ENCODE measurements at places on chromosomes 6 and 20.

- no peak for DNase-seq
Observed at GRCh38 chr6:36698196-36698595, 570 bp downstream of the RAB44 start.

- no peak for DNase-seq
Observed at GRCh38 chr6:15874821-15875220, 212.0 kb upstream of the DTNBP1 start.

DNA sequence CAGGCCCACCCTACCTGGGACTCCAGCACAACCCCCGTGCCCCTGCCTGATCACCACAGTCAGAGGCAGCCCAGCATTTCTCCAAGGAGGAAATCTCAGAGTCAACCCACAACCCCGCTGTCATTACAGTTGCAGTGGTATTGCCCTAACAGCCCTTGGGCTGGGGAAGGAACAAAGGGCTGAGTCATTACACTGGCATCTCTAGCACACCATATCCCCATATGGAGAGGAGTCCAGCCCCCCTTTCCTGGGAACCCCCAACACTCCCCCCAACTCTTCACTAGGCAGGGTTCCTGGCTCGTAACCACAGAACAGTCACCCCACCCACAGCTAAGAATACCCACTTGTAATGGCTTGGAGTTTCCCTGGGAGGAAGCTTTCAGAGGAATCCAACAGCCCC is 149.4 kb upstream of the OGFRL1 start:
- DNase-seq = no peak

- DNase-seq = no peak
Observed at GRCh38 chr20:61535091-61535490, 283.0 kb downstream of the CDH4 start.

- DNase-seq = no peak
Observed at GRCh38 chr6:88910922-88911778, 52.3 kb downstream of the RNGTT start.

GRCh38 chr6:39095578-39095977 is 19.4 kb downstream of the SAYSD1 start:
- no peak for DNase-seq

DNA sequence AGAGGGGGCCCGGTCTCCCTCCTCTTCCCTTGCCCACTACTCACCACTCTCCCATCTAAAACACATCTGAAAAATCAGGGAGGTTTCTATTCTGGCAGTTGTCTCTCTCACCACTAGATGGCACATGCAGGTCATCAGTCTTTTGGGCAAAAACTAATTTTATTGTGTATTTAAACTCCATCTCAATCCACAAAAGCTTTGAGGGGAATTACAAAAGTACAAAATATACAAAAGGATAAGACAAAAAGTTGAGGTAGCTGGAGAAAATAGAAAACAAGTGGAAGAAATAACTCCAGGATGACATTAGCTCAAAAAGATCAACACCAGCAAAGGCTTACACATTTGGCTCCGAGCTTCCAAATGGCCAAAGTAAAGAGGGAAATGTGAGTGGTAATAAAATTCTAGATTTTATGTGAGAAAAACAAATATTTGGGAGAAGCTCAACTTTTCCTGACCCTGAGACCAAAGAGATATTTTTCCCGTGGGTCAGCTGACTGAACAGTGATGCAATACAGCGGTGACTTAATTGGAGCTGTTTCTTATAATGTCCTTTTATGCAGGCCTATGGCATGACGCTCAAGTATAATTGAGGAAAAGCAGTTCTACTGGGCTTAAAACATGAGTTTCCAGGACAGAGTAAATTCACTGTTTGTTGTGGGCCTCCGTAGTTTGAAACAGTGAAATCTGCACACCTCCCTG is 79.8 kb upstream of the CHD6 start:
- no peak for DNase-seq

GRCh38 chr20:60695226-60696000 is 556.6 kb upstream of the CDH4 start:
- DNase-seq = no peak

- DNase-seq = no peak
Observed at GRCh38 chr20:51237278-51237677, 214.4 kb upstream of the KCNG1 start.

- no peak for DNase-seq
Observed at GRCh38 chr6:46556053-46556452, 64.8 kb upstream of the RCAN2 start.

DNA sequence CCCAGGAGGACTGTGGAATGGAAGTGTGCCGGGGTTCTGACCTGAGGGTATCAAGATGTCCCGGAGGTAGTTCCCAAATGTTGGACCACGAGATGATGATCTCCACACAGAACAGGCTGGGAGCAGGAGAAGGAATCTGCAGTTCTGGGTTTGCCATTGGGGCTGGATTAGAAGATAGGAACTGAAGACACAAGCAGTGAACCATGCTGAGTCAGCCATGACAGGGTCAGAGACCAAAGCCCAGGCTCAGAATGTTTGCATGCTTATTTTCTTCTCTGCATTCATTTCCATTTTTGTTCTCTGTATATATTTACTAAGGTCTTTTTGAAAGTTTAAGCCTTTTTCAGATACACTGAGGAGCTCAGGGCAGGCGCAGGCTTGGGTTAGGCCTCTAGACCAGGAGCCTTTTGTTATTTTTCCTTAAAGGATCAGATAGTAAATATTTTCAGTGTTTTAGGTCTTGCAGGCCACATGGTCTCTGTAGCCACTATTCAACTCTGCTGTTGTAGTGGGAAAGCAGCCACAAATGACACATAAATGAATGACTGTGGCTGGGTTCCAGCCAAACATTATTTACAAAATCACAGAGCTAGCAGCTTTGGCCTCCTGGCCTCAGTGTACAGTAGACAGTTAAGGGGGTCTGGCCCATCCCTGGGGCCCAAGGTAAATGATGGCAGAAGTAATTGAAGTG is 28.5 kb downstream of the SLC35D3 start:
- DNase-seq = no peak

DNA sequence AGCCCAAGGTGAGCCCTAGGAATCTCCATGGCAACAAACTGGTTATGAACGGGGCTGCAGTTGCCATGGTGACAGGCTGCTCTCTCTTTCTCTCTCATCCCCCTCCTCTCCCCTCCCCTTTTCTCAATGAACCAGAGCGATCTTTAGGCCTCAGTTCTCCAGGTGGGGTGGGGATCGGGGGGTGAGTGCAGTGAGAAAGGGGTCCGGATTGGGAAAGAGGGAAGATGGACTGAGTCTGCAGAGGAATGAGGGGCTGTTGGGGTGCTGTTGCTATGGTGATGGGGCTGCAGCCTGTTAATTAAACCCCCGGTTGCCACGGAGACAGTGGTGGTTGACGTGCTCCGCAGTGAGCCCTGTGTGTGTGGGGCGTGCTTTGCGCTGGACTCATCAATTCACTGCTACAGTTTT is 3.6 kb upstream of the SLC12A5 start:
- no peak for DNase-seq

DNA sequence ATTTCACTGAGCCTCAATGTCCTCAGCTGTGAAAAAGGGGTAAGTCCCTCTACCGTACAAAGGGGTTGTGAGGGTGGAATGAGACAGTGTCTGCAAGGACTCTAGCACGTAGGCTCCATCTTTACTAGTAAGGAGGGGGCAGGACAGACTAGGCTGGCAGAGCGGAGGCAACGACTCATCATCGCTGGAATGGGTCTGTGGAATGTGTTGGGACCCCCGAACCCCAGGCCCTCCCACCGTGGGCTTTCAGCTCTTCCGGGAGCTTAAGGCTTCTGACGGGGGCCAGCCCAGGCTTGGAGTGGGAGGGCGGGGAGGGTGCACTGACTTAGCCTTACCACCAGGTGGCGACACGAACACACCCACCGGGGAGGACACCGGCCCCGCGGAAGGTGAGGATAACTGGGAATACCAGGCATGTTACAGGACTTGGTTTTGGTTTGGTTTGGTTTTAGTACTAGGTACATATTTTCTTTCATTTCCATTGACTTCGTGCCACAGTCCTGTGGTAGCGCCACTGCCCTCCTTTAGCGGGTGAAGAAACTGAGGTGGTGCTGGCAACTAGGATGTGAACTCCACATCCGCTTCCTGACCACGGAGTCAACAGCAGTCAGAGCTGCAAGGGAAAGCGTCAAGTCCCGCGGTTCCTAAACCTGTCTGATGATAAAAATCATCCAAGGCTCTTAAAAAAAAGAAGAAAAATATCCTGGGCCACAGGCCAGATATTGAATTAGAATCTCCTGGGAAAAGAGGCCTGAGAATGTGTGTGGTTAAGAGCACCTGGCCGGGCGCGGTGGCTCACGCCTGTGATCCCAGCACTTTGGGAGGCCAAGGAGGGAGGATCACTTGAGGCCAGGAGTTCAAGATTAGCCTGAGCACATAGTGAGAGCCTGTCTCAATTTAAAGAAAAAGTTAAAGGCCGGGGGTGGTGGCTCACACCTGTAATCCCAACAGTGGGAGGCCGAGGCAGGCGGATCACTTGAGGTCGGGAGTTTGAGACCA is 10.3 kb upstream of the TULP1 start:
- peak; percentile 83 for DNase-seq

GRCh38 chr20:25672659-25673235 is 23.9 kb downstream of the ZNF337 start:
- DNase-seq = no peak

DNA sequence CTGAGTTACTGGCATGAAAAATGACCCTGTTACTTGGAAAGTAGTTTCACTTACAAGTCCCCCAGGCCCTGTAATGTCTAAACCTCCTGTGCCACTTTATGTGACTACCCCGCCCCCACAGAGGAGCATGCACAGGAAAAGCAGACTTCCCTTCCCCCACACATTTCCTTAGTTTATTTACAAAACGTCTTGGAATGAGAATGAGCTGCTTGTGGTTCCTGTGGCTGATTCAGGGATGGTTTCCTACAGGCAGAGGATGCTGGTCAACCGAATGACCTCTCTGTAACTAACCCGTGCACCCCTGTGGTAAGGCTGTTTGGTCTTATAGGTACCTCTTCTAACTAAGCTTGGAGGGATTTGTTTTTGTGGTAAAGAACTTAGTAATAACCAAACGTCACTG is 28.5 kb downstream of the RSPO3 start:
- DNase-seq = no peak

DNA sequence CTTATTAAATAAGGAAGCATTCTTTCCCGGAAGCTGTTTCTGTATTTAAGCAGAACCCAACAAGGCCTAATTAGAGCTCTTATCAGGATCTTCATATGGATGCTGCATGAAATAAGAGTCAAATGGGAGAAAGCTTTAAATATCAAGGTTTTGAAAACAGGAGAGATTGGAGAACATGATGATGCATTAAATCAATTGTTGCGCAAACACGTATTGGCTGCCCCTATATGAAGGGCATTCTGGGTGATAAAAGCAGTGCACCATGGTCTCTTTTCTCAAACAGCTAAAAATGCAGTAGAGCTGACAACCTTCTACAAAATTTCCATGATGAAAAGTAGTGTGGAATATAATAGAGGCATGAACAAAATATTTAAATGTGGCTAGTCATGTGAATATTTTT is 98.9 kb downstream of the TBXT start:
- no peak for DNase-seq

GRCh38 chr6:100574836-100575235 is 110.1 kb upstream of the SIM1 start:
- DNase-seq = no peak

DNA sequence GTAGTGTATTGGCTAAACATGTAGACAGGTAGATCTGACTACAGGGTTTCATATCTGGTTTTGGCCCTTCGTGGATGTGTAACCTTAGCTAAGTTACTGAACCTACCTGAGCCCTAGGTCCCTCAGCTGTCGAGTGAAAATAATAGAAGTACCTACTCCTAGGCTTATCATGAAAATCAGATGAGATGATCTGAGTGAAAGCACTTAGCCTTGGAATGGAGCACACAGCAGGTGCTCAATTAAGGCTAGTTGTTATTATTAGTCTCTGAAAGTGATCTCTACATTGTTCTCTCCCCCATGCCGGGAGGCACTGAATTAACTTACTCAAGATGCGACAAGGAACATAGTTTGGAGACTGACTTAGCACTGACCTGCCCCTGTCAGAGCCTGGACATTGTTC is 174.7 kb upstream of the ZNF217 start:
- DNase-seq = no peak

DNA sequence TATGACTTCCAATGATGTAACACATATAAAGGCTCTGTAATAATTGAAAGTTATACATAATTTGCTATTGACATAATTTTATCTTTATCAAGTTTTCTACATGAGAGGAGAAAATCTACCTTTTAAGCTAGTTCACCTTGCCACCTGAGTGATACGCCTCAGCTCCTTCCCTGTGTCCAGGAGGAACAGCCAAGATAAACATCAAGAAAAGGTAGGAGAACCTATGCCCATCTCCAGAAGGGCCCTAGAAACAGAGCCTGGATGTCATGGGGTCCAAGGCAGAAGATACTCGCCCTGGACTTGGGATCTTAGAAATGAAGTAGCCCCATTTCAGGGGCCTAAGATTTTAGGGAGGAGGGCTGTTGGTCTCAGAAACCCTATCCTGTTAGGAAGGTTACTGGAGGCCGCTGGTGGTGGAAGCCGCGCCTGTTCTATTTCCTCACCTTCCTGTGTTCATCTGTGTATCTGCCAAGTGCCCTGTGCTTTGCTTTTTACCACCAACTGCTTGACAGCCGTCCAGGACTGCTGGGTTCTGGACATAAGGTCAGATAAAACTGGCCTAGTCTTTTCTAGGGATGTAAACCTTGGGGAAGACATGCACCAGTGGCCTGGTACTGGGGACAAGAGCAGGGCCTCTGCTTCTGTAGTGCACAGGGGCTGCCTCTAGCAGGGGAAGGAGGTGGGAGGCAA is 178.5 kb downstream of the ARID1B start:
- DNase-seq = no peak

DNA sequence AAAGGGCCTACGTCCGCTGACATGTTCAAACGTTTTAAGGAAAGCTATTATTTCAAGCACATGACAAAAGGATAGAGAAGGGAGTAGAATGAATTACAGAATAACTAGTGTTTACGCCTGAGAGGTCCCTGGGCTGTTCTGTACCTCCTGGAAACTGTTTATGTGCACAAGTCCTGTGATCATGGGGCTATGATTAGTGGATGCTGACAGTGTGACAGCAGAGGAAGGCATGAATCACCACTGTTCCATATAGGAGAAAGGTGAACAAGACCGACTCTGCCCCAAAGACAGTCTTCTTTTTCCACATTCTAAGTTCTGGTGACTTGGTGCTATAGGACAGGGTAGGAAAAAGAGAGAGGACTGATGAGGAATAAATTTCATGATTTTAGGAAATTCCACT is 249.2 kb upstream of the PRDM1 start:
- no peak for DNase-seq

DNA sequence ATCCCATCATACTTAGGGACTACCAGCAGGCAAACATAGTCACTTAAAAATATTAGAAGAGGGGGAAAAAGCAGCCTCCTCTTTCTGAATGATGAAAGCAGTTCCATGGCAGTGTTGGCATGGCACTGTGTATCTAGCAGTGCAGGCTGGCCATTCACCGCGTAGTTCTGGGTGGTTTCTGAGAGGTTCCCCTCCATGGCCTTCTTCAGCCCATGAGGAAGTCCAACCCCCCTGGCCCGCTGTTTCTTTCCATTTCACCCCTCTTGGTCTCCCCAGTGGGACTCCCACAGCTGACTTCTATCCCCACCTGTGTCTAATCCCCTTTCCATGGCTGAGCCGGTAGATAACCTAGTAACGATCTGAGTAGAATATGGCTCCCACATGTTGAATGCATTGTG is 17.0 kb downstream of the PPARD start:
- no peak for DNase-seq

Measured in activated naive CD4-positive, alpha-beta T cell treated with anti-CD3 and anti-CD28 coated beads, Interleukin-2, amount 50 U/mL, for 72 hours (primary cell).